ENCODE measurements at places on chromosomes 5 and 9.

- no peak for DNase-seq
Measured at GRCh38 chr9:112505607-112506006, 19.0 kb downstream of the KIAA1958 start.

DNA sequence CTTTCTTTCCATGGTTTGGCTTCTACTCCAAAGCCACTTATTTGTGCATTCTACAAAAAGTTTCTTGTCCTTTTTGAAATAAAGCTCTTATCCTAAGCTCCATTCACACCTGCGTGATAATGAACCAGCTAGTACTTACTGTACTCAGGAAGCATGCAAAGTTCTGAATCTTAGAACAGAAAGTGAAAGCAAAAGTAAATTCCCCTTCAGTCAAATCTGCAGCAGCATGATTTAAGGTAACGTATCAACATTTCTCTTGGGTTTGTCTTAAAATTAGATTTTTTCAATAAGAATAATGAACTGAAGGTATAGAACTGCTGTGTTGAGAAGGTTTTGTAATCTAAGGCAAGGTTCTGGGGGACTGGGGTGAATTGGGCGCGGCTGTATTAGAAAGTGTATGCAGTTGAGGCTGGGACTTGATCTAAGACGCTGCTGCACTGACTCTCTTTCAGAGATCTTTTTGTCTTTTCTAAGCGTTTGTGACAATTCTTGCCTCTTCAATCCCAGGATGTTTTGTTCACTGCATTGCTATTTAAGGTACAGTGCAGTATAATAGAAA, at the start of gene ERAP2:
ERAP2 (plus strand) TSS at position 209 of the 559 bp plus-strand sequence. CDS start 3,186 bp downstream, outside the sequence.
- DNase-seq: no peak

DNA sequence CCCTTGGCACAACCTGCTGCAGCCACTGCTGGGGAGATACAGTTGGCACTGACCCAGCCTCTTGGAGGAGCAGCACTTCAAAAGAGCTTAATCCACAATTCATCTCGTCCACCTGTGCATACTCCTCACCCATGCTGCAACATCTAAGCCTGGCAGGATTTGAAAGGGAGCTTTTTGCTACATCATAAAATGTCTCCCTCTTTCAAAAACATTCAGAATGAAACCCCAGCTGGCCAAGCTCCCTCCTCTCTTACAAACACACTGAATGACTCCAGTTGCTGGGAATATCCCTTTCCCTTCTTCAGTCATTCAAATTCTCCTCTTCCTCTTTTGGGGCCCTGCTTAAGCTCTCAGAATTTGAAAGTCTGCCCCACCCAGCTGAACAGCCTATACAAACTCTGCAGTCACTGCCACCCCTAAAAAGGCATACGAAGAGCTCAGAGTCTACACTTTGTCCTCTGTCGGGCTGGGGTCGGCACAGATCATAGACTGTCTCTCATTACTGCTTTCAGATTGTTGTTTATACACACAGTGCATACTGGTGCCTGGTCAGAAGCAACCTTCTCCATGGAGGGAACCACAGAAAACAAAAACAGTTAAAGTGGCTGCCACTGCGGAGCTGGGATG, 8.8 kb upstream of the C5orf15 start:
- DNase-seq: no peak

GRCh38 chr5:140429724-140430123, 28.1 kb downstream of the ANKHD1 start:
- no peak for DNase-seq

- DNase-seq: no peak
Measured at GRCh38 chr9:87505869-87506678, 8.4 kb downstream of the DAPK1 start.

DNA sequence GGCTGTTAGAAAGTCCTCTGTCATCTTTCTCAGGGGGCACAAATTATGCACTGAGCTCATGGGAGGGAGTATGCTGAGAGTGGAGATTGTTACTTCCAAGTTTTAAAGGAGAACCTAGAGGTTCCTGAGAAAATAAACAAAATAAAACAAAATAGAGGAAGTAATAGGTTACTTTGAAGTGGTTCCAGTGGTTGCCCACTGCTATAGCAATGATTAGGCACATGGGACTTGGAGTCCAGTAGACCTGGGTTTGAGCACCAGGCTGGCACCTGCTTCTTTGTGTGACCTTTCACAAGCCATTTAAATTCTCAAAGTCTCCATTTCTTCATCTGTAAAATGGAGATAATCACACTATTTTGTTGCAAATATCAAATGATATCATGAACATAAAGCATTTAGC, 13.8 kb upstream of the CDC23 start:
- DNase-seq: no peak

- no peak for DNase-seq
Measured at GRCh38 chr5:117245130-117245529, 670.5 kb upstream of the SEMA6A start.

DNA sequence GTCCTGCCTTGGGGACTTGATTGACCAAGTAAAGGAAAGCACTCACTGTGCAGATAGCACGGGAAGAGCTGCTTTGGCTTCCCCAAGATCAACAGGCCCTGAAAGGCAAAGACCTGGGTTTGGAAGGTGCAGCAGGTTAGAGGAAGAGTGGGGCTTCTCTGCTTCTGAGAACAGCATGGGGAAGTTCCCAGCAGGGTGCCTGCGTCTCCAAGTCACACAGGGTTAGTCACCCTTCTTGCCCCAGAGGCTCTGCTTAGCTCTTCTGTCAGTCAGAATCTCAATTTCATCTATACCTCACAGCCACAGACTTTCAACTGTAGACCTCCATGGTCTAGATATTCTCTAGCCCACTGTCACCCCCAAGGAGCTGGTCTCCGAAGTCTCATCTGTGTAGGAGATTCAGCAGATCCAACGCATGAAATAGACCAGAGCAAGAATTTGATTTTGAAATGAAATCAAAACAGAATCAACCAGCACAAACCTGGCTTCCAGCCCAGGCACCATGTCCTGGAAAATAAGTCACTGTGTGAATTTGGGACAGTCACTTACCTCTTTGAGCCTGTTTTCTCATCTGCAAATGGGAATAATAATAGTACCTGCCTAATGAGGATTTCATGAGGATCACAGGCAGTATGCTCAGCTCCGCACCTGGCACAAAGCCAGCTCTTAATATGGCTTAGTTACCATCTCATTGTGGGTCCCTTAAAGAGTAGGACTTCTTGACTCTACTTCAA, 64.0 kb downstream of the SFXN1 start:
- no peak for DNase-seq

DNA sequence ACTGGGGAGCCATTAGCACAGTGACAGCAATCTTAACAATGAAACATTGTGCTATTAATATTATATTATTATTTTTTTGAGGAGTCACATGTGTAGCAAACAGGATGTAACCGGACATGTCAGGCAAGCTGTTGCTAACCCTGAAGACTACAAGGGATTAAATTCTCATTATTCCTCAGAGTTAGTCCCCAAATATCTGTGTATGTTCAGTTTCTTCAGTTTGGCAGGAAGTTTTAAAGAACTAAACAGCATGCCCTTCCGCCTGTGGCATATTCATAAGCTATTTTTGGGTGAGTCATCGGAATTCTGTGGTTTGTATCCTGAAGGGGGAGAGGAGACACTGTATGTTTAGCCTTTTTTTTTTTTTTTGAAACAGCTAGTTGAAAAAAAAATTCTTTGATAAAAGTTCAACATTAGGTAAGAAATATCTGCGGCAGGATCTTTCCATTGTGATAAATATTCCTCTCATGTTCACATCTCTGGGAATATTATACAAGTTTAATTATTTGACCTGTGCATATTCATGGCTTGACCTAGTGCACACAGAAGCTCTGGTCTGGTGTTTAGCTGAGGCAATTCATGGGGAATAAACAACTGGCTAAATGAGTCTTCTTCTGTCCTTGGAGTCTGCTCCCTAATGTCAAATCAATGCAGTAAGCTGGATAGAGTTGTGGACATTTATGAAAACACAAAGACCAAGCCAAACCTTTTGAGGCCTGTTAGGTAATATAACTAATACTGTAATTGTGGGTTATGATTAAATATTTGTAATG, 202.7 kb upstream of the CDKN2B start:
- no peak for DNase-seq

DNA sequence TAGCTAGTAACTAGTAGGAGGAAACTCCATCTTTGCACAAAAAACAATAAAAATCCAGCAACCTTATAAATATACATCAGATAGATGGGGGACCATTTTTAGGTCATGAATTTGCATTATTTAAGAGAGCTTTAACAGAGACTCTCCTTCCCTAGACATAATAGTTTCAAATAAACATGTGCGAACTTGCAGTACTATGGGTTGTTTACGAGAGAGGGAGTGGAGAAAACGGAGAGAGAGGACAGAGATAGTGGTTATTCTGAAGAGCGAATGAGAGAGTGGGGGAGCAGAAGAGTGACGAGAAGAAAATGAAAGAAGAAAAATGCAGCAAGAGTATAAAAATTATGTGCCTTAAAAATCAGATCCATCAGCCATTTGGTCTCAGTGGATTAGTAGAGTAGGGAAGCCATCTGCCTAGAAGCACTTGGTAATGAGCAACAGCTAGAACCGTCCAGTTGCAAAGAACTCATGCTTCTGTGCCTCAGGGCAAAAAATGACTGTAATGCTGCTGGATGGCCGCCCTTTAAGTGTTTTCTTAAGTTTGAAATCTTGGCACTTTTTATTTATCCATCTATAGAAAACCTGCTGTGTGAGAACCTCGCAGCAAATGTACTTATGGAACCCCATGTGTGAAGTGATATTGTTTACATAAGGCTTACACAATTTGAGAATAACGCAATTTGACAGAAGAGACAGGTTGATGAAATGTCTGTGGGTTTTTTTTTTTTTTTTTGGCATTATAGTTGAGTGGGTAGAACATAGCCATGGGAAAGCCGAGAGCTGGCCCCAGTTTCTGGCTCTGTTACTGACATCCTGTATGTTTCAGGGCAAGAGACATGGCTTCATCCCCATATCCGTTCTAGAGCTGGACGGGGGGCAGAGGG, 95.6 kb upstream of the ZNF608 start:
- no peak for DNase-seq

- DNase-seq: no peak
Measured at GRCh38 chr5:15266841-15267240, 233.1 kb upstream of the FBXL7 start.

DNA sequence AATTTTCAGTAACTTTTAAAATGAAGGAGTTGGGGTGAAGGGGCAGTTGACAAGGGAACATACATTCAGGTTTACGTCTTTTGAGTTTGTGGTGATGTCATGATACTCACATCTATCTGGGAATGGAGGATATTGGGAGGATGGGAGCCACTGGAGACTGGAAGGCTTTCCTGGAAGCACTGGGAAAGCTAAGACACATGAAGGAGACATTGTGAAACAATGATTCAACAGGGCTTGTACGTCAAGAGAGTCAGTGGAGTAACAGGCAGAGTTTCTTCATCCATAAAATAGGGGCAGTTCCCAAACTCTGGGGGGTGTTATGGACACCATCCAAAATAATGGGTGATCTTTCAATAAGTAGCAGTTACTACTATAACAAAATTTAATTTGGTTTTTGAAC, 572.8 kb downstream of the CCDC171 start:
- no peak for DNase-seq

DNA sequence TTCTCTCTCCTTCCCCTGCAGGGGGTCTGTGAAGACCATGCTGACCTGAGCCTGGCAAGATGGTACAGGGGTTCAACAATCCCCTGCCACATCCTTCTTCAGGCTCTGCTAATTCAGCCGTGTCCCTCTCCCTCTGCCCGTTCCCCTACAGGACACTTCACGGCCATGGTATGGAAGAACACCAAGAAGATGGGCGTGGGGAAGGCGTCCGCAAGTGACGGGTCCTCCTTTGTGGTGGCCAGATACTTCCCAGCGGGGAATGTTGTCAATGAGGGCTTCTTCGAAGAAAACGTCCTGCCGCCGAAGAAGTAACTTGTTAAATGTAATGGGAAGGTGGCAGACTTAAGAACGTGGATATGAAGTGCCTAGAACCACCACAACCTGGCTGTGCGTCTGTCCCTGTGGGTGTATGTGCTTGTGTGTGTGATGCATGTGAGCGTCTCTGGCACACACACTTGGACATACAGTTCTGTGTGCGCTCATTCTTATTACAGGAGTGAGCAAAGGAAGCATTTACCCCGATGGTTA, 6.9 kb upstream of the CCIN start:
- DNase-seq: no peak

GRCh38 chr5:54570916-54571315, 53.4 kb downstream of the SNX18 start:
- DNase-seq: no peak
